Stimulated activated CD4-positive, alpha-beta T cell treated with anti-CD3 and anti-CD28 coated beads, TNF-alpha, amount 100 ng/mL, for 1 hour (primary cell): ENCODE measurements at places on chromosomes 12 and 14.

GRCh38 chr12:51082561-51083125 lies 753 bp downstream of the CSRNP2 start:
- DNase-seq, result no peak

DNA sequence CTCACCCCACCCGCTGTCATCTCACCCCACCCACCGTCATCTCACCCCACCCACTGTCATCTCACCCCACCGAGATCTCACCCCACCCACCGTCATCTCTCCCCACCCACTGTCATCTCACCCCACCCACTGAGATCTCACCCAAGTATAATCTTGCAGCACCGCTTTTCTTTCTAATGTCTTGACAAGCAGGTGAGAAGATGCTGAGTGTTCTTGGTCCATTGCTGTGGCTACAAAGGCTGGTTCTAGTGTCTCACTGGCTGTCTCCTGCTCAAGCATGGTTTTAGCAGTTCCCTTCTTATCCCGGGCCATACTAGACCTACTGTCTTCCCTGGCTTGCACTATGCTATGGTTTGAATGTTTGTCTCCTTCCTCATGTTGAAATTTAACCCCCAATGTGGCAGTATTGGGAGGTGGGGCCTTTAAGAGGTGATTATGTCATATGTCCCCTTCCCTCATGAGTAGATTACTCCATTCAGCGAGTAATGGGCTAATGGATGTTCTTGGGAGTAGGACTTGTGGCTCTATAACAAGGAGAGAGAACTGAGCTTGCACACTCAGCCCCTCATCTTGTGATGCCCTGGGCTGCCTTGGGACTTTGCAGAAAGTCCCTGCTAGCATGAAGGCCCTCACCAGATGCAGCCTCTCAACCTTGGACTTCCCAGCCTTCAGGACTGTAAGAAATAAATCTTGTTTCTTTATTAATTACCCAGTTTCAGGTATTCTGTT lies 47.7 kb upstream of the PPP2R5C start:
- no peak for DNase-seq

- no peak for DNase-seq
Observed at GRCh38 chr14:97581016-97581415, 783.8 kb downstream of the VRK1 start.

GRCh38 chr12:91178139-91178561 lies 4.5 kb downstream of the DCN start:
- no peak for DNase-seq

GRCh38 chr12:121534495-121535148 lies 46.2 kb downstream of the KDM2B start:
- peak; percentile 32 for DNase-seq

DNA sequence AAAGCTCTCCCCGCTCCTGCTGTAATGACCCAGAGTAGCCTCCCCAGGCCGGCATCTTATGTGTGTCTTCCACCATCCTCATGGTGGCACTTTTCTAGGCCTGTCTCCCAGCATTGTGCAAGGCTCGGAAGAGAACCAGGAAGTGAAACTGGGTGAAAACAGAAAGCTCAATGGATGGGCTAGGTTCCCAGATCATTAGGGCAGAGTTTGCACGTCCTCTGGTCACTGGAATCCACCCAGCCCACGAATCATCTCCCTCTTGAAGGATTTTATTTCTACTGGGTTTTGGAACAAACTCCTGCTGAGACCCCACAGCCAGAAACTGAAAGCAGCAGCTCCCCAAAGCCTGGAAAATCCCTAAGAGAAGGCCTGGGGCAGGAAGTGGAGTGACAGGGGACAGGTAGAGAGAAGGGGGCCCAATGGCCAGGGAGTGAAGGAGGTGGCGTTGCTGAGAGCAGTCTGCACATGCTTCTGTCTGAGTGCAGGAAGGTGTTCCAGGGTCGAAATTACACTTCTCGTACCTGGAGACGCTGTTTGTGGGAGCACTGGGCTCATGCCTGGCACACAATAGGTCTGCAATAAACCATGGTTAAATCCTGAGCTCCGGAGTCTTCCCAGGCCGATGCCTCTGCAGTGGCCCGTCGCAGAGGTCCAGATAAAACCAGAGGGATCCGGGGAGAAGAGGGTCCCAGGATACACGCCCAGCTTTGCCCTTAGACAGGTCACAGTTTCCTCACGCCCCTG lies 15.6 kb downstream of the ACVRL1 start:
- DNase-seq, result no peak

GRCh38 chr12:124561231-124561630 lies 6.2 kb downstream of the NCOR2 start:
- DNase-seq, result no peak

DNA sequence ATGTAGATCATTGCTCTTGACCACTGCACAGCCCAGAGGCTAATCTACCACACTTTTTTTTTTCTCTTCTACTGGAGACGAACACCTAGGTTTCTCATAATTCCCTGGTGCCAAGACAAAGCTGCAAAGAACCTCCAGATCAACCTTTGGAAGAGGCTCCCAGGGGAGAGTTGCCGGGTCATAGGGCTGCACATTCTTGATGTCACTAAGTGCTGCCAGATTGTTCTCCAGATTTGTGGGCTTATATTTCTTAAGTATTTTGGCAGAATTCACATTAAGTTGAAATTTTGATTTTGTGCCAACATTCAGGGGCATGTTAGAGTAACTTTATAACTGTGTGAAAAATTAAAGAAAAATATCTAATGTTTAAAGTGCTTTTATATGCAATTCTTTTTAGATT lies 13.5 kb upstream of the PDZRN4 start:
- no peak for DNase-seq

DNA sequence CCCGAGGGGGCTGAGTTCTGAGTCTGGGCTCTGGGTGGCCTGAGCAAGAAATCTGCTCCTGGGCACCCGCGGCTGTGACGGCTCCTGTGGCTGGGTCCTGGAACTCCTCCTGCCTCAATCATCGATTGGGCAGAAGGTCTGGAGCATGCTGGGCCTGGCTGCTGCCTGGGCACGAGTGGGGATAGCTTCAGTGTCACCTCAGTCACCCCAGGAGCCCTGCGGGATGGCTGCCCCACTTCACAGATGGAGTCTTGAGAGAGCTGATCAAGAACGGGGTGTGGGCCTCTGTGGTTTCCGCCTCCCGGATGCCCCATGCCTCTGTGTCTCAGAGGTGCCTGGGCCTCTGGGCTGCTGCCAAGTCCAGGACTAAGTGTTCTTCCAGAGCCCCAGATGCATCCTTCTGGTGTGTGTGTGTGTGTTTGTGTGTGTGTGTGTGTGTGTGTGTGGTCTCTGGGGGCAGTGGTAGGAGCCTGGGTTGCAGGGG lies 185.6 kb upstream of the C14orf180 start:
- DNase-seq, result peak; percentile 60

- DNase-seq, result no peak
Observed at GRCh38 chr12:105806400-105806770, 332.4 kb downstream of the NUAK1 start.

- DNase-seq, result no peak
Observed at GRCh38 chr12:41067941-41068645, 120.0 kb upstream of the PDZRN4 start.

DNA sequence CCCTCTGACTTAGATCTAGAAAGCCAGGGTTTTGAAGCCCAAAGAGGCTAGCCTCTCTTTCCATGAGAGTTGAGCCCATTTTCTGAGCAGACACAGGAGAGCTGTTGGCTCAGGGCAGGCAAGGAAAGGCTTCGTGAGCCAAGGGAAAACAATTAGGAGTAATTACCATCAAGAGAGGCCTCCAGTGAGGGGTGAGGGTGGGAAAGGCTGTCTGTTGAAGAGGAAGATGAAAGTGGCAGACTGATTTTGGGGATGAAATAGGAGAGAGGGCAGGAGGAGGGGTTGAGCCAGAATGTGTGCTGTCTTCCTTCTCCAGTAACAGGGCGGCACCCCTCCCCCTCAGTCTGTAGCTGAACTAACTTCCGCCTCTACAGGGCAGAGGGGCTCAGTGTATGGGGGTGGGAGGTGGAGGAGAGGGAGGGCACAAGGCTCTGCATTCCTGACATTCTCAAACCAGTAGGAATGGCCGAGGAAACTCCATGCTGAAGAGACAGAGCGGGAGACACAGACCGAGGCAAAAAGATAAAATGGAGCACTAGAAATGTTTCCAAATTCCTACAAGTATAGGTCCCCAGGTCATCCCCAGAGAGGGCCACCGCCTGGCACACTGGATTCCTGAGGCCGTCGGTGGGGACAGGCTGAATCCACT lies 33.1 kb upstream of the COL2A1 start:
- DNase-seq, result no peak

- no peak for DNase-seq
Observed at GRCh38 chr12:71688961-71689570, 3.2 kb downstream of the TMEM19 start.

DNA sequence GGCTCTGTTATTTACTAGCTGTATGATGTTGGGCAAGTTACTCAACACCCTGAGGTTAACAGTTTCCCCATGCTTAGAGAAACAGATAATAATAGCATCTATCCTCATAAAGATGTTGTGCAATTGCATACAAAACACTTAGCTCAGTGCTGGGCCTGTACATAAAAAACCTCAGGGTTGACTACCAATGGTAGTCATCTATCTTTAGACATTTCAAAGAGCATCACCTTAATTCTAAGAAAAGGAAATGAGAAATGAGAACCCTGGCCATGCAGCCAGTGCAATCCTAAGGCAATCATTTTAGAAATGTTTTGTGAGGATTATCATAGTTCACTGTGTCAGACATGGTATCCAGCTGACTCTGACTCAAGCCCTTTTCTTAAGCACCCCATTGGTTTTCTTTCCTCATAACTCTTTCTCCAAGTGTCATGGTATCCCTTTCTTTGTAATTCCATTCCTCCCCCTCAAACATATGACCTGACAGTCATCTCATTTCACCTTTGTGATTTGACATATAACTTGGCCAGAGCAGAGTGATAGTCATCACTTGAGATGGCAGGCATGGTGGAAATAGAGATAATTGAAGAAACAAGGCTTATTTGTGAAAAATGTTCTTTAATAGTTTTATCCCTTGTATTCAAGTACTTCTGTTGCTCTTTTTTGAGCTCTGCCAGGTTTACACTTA lies 29.5 kb upstream of the OSBPL8 start:
- DNase-seq, result no peak

DNA sequence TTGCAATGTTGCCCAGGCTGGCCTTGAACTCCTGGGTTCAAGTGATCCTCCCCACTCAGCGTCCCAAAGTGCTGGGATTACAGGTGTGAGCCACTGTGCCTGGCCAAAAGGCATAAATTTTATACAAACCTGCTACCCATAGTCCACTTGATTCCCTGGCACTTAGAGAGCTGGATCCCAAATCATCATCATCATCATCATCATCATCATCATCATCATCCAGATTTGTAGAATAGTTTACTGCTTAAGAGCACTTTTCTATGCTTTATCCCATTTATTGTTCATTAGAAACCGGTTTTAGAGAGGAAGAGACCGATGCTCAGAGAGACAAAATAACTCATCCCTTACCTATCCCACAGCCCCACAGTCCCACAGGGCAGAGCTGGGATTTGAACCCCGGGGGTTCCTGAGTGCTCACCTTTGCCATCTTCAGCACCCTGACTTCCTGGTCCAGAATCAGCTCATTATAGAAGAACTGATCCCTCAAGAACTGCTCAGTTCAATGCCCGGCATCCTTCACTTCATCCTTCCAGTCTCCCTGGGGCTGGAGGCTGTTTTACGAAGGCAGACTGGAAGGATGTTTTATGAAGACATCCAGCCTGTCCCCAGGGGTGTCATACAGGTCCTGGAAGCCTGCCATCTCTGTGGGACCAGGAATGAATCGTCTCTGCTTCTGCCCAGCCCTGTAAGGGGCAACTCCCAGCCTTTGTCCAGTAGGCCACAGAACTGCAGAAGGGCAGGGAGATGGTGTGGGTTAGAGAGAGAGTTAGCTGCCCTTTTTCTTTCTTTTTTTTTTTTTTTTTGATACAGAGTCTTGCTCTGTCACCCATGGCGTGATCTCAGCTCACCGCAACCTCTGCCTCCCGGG lies 20.2 kb upstream of the OASL start:
- no peak for DNase-seq

DNA sequence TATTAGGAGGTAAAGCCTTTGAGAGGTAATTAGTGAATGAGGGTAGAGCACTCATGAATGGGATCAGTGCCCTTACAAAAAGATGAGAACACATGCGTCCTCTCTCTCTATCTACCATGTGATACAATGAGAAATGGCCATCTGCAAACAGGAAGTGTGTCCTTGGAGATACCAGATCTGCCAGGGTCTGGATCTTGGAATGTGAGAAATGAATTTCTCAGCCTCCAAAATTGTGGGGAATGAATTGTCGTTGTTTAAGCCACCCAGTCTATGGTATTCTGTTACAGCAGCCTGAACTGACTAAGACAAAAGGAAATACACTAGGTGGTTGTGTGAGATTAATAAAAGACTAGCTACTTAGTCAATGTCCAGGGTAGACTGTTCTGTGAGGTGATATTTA lies 366.6 kb downstream of the NELL2 start:
- no peak for DNase-seq

DNA sequence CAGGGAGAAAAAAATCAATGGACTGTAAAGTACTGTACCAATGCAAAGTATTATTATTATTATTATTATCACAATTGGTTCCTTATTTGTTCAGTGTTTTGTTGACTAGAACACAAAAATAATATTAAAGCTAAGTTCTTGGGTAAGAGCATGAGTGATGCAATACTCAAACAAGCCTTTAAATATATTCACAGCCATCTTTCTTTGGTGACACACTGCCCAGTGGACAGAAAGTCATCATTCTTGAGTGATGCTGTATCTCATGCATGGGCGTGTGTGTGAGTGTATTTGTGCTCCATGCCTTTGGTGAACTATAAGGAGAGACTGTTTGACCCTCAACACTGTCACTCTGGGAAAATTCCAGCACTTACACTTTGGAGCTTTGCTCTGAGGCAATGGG lies 93.6 kb downstream of the KCNK10 start:
- no peak for DNase-seq

DNA sequence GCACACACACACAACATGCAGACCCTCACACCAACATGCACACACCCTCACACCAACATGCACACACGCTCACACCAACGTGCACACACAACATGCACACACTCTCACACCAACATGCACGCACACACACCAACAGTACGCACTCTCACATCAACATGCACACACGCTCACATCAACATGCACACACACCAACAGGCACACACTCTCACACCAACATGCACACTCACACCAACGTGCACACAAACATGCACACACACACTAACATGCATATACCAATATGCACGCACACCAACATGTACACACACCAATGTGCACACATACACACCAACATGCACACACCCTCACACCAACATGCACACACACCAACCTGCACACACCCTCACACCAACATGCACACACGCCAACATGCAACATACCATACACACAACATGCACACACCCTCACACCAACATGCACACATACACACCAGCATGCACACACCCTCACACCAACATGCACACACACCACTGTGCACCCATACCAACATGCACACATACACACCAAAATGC lies 175.8 kb downstream of the KSR2 start:
- DNase-seq, result no peak

- no peak for DNase-seq
Observed at GRCh38 chr14:59926534-59926933, 6.6 kb downstream of the LRRC9 start.

DNA sequence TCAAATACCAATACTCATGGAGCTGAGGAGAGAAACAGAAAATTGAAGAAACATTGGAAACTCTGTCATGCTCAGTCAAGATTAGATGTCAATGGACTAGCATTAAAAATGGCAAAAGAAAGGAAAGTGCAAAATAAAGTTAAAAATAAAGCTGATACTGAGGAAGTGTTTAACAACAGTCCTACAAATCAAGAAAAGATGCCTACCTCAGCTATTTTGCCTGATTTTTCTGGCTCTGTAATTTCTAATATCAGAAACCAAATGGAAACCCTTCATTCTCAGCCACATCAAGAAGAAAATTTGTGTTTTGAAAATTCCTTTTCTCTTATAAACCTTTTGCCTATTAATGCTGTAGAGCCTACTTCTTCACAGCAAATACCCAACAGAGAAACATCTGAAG lies 40.5 kb downstream of the METTL25 start:
- DNase-seq, result no peak
